ENCODE measurements at places on chromosomes 11 and 22.

DNA sequence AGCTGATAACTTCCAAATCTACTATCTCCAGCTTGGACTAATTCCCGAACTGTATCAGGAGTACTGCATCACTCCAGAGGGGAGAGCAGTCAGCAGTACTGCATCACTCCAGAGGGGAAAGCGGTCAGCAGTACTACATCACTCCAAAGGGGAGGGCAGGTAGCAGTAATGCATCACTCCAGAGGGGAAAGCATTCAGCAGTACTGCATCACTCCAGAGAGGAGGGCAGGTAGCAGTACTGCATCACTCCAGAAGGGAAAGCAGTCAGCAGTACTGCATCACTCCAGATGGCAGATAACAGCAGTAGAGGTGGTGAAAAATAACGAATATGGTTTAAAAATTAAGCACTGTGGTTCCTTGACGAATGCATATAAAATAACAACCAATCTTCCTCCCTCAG, 8.4 kb downstream of the CWC15 start:
- DNase-seq, result no peak

- DNase-seq, result no peak
Measured at GRCh38 chr11:134781380-134781866, 369.4 kb upstream of the B3GAT1 start.

DNA sequence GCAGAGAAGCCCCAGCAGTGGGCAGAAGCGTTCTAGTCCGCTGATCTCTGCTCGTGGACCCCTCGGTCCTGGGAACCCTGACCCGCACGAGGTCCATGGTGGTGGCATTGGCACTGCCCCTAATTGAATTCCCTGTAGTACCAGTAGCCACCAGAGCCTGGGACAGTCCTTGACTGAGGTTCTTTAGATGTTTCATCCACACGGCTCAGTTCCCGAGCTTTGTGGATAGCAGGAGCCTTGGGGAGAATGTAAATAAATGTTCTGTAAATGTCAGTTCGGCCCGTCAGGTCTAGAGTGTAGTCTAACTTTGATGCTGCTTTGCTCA, 39.4 kb upstream of the SEPTIN5 start:
- DNase-seq, result no peak

GRCh38 chr11:111021131-111021530, 224.4 kb upstream of the POU2AF2 start:
- DNase-seq, result no peak

DNA sequence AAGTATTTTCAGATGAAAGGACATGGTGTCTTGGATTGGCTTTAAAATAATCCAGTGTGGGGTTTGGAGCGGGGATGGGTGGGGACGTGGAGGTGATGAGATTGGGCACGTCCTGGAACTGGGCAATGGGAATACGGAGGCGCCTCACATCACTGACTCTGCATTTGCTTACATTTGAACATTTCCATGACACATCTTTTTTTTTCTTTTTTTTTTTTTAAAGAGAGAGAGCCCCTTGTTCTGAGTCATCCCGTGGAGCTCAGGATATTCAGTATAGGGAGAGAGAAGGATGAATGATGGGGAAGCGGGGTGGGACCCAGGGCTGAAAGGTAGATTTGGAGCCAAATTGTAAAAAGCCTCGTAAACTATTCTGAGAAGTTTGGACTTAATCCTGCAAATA, 142.7 kb downstream of the FBXO7 start:
- DNase-seq, result no peak

- DNase-seq, result no peak
Measured at GRCh38 chr11:64499261-64500004, 91.6 kb upstream of the SLC22A12 start.

DNA sequence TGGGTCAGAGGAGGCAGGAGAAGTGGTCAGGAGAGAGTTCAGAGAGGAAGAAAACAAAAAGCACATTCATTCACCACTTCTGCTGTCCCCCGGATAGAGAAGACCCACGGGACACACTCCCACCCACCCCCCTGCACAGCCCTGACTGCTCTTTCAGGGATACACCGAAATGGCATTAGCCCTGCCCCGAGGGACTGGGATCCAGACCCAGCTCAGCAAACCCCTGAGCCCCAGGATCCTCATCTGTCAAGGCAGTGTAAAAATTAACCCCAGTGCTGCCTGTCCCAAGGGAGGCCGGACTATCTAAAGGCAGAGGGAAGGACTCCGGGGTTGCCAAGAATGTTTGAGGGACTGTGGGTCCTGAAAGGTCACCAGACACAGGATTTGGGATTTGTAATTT, 31.2 kb downstream of the TPBGL start:
- DNase-seq, result no peak
